ENCODE measurements at places on chromosomes 3 and 15.

DNA sequence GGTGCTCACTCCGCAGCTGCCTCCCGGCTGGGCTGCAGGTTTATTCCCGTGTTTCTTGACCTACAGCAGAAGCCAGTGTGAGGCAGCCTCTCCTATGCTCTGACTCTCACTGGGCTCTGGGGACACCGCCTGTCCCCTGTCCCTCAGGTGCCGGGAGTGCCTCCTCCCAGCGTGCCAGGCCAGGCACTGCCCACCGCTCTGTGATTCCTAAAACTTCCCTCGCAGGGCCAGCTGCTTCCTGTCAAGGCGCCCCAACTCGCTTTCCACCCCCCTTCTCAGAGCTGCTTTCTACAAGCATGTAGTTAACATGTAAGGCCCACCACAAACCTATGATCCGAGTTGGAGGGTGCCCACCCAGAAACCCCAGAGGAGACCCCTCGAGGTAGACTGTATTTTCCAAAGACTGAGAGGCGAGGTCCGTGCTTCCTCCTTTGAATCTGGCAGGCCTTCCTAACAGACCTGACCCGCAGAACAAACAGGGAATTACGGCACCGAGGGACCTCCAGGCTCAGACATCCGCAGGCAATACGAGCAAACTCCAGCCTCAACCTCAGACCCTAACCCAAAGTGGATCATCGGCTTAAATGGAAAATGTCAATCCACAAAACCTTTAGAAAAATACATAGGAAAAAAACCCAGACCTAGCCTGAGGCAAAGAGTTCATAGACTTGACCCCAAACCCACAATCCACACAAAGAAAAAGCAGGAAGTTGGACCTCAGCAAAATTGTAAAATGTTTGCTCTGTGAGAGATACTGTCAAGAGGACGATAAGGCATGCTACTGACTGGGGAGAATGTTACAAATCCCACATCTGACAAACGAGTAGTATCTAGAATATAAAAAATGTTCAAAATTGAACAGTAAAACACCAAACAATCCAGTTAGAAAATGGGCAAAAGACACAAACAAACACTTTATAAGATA is 121.3 kb upstream of the IQSEC1 start:
- DNase-seq: no peak

- no peak for DNase-seq
Measured at GRCh38 chr3:141094790-141095545, 43.8 kb downstream of the SPSB4 start.

DNA sequence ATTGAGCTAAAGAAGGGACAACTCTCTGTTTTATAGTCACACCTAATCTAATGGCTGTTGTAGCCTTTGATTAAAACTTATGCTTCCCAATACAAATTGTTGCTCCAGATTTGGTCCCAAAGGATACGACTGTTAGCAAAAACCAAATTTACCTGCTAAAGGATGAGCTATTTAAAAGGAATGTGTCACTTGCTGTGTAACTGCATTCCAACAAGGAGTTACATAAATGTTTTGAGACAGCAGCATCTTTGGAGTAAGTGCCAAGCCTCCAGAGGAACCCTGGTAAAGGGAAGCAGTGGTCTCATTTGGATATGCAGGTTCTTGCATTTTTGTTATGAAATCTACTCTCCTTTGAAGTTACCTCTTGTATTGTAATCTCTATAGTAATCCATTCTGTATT is 233.3 kb downstream of the THSD4 start:
- DNase-seq: no peak

DNA sequence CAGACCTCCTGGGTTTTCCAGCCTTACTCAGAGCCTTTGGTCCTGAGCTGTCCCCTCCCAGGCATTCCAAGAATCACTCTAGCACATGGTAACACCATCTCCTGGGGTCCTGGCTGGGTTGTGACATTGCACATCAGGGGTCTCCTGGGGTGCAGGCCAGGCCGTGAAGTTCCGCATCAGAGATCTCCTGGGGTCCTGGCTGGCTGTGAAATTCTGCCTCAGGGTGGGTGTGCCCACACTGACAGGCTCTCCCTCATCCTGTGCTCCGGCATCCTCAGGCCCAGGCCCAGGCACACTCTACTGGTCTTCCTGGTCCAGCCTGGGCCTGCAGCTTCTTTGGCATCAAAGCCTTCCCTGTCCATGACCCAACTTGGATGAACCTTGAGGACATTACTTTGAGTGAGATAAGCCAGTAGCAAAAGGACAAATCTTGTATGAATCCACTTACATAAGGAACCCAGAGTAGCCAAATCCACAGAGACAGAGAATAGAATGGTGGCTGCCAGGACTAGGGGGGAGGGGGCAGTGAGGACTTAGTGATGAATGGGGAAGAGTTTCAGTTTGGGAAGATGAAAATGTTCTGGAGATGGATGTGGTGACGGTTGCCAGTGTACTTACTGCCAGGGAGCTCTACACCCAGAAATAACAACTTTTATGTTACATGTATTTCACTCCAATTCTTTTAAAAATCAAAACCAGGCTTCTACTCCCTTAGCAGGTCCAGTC is 49.1 kb upstream of the KLF13 start:
- no peak for DNase-seq

GRCh38 chr3:70726961-70727360 is 414.5 kb upstream of the MDFIC2 start:
- peak; percentile 75 for DNase-seq

DNA sequence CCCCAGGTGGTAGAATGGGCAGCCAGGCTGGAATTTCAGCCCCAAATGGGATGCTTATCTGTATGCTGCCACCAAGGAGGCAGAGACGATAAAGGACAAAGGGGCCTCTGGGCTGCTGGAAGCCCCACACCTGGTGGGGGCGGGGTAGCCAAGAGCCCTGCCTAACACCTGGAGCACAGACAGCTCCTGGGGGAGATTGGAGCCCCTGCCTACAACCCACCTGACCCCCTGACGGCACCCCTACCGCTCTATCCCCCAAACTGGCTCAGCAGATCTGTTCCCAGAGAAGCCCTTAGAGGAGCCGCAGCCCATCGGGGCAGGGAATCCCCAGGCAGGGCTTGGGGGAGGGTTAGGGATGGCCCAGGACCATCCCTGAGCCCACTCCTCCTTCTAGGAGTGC is 15.8 kb upstream of the SEMA3F start:
- no peak for DNase-seq

GRCh38 chr15:45429941-45430792 is 51.8 kb upstream of the GATM start:
- DNase-seq: no peak

DNA sequence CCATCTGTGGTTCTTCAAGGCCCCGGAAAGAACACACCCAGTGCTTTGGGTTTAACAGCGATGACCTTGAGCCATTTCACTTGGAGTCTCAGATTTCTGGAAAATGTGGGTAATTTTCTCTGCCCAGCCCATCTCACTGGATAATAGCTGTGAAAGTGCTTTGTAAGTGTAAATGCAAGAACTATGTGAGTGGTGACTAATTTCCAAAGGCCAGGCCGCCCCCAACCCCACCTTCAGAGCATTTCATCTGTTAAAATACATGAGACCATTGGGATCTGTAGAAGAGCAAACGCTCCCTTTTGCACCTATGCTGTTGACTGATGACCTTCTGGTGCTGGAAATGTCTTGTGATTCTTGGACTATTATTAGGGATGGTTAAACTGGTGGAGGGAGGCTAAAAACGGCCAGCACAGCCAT is 196.8 kb upstream of the LPP start:
- no peak for DNase-seq

DNA sequence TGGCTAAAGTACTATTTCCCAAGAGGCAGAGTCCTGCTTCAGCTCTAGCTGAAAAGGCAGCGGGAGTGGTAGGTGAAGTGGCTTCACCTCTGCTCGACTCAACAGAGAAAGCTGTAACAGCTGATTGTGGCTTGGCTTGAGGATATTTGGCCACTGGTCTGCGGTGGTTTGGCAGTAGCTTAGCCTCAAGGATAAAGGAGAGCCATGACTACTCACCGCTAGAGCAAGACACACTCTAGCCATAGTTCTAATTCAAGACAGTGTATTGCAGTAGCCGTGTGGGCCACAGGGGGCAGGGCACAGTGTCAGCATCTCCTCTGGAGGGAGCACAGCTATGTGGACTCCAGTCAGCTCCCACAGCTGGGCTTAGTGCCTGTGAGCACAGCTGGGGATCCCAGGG is 23.5 kb downstream of the TPRG1 start:
- no peak for DNase-seq

GRCh38 chr15:37219211-37219701 is 118.9 kb upstream of the MEIS2 start:
- DNase-seq: no peak

DNA sequence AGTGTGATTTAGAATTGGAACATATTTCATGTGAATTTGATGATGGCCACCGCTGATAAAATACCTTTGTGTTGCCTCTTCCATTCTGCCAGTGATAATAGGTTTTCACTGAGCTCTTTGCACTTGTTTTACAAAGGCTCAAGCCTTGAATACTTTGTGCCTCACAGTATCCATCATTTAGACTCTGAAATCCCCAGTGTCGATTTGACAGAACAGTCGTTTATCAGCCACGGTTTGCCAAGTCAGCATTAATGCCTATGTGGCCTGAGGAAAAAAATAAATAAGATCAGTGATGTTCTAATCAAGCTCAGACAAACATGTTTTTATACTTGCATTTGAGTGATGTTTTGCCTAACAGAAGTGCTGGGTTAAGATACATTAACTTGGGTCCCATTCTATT is 399.1 kb downstream of the RBMS3 start:
- no peak for DNase-seq

GRCh38 chr3:43707998-43708397 is 17.3 kb downstream of the ABHD5 start:
- peak; percentile 18 for DNase-seq

DNA sequence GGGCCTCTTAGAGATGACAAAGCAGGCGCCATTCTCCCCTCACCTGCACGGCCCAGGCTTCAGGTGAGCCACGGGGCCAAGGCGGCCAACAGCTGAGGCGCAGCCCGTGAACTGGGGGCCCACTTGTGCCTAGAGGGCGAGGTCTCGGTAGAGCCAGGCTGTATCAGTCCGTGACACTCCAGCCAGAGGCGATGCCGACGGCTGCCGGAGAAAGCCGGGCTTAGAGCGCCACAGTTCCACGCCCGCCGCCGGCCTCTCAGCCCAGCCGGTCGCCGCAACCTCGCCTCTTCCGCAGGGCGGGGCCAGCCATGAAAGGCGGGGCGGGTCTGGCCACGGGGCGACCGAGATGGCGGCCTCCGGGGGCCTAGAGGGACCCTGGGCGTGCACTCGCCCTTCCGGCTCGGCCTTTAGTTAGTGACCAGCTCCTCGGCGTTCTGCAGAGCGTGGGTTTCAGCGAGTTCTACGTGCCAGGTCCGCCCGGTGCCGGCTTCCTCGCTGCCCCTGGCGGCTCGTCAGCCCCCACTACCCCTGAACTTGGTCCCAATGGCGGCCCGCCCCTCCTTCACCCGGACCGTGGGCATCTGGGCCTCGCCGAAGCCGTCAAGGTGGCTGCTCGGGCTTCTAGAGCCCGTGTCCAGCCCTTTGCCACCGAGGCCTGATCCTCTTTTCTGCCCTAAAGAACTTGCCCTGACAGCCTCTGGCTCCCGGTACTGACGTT is at the start of gene ZNF621:
Gene ZNF621 (plus strand): TSS at position 393 of the 718 bp plus-strand sequence. CDS start 881 bp downstream, outside the sequence.
- peak; percentile 87 for DNase-seq

DNA sequence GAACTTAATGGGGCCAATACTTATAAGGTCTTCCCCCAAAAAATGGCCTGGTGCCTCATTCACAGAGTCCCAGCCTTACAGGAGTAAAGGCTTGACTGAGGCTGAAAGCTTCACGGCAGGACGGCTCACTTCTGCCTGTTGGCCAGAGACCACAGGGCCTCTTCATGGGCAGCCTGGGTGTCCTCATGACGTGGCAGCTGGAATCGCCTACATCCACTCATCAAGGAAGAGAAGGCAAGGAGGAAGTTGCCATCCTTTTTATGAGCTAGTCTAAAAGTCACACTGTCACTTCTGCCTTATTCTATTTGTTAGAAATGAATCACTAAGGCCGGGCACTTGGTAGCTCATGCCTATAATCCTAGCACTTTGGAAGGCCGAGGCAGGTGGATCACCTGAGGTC is 89.3 kb upstream of the DGKG start:
- DNase-seq: no peak

DNA sequence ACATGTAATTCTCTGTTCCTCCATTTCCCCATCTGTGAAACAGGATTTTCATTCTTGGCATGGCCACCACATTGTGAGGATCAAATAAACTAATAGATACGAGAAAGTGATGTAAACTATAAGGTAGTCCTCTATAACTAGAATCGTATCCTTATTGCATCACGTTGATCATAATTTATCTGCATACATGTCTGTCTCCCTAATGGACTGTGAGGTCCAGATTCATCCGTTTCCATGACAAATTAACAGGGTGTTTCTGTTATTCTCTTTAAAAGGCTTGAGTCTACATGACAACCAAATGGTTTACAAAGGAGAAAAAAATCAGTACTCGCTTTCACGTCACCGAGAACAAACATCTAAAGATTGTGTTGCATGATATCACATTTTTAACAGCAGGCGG is 53.0 kb downstream of the SST start:
- DNase-seq: no peak

GRCh38 chr3:136146981-136147729 is 49.0 kb downstream of the MSL2 start:
- DNase-seq: peak; percentile 52

GRCh38 chr3:74722211-74722610 is 107.8 kb upstream of the CNTN3 start:
- no peak for DNase-seq

DNA sequence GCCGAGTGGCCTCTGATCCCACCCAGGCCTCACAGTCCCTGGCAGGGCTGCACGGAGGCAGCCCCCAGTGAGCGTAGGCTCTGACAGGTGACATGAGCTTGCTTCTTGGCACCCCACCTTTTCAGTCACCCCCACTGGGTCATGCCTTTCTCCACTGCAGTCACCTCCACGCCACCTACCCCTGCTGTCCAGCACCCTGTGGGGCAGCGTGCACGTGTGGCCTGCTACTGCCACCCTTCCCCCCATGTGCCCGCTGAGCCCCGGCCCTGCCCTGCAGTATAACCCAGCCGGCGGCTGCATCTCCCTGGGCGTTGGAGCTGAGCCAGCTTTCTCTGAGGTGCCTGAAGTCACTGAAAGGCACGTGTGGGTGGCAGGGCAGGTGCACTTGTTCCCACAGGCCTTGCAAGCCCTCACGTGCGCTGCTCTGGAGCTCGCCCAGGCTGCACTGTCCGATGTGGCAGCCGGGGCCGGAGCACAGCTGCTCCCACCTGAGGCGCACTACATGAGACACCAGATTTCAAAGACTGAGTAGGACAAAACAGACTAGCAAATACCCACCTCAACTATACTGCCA is 65.6 kb downstream of the NIPA2 start:
- no peak for DNase-seq

GRCh38 chr3:30776186-30776815 is 118.2 kb downstream of the GADL1 start:
- DNase-seq: no peak

DNA sequence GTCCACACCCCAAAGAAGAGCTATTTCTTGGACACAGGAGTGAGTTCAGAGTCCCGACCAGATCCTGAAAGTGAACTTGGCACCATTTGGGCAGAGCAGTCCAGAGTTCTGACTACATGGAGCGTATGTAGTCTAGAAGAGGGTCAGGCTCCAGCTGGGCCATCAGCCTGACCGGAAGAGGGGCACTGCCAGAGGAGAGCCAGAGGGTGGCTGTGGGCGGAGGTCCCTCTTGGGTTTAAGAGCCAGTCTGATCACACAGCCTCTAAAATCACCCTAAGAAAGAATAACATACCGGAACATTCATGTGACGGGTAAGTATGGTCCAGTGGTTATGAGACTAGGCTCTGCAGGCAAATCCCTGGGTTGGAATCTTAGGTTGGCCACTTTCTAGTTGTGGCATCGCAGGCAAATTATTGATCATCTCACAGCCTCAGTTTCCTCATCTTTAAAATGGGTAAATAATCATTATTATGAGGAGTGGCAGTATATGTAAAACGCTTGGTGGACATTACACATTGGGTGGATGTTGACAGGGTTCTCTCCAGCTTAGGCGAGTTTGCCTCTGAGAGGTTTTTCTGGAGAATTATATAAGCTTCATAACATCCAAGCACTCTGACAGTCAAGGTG is 2.1 kb upstream of the RAP2B start:
- no peak for DNase-seq
